ENCODE measurements at places on chromosomes 4 and X. TPM values are rescaled to one million over a fixed set of nuclear protein-coding genes. Genes with fewer than 3 reads are reported as not detected.

DNA sequence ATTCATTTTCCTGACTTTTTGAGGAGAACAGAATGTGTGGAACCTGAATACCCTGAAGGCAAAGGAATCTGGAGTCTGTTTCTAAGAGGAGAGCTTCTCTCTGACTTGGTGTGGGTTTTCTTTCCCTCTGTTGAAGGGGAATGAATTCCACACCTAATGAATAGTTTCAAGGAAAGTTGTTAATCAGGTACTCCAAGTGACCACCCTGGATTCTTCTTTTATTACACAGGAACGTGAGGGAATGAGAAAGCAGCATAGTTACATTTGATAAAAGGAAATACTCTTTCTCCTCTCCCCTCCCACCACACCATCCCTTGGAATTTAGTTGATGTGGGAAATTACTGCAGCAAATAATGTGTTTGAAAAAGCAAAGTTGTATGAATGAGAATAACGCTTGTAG lies 29.7 kb downstream of the SLIT2 start:
- DNase-seq = no peak

- no peak for DNase-seq
Observed at GRCh38 chr4:80140194-80140593, 57.1 kb upstream of the PRDM8 start.

BRS3 gene
- not detected for total RNA-seq

ETNPPL gene
- not detected for total RNA-seq

CDKL2 gene
- total RNA-seq = 2.0 TPM

DNA sequence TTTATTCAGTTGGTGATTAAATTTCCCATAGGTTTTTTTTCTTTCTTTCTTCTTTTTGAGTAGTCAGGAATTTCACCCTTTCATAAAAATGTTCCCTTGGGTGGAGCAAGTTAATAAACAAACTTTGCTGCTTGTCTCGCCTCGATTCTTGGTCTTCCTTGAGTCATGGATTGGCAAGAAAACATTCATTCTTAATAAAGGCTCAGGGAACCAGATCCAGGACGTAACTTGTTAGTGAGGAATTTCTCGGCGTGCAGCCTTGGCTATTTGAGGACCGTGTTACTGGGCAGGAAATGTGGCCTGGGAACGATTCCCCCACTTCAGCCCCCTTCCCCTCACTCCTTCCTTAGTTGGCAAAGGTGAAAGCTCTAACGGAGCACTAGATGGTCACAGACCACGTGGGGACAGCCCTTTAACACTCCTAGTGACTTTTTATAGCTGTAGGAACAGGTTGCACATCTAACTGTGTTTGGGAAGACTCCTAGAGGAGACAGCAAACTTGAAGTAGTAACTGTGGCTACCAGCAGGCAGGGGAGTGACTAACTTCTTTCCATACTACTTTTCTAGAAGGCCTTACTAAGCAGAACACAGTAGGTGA lies 106.8 kb downstream of the UCHL1 start:
- no peak for DNase-seq

TLR6 gene
- total RNA-seq = 2.3 TPM

- no peak for DNase-seq
Observed at GRCh38 chr4:175773566-175773965, 38.5 kb downstream of the GPM6A start.

CLIC2 gene
- total RNA-seq = 9.2 TPM

- peak; percentile 71 for DNase-seq
Observed at GRCh38 chr4:684623-685327, 4.2 kb downstream of the SLC49A3 start.

ADGRL3 gene
- 19.0 TPM for total RNA-seq

- DNase-seq = no peak
Observed at GRCh38 chr4:55395218-55395528, 584 bp upstream of the TMEM165 start.

DNA sequence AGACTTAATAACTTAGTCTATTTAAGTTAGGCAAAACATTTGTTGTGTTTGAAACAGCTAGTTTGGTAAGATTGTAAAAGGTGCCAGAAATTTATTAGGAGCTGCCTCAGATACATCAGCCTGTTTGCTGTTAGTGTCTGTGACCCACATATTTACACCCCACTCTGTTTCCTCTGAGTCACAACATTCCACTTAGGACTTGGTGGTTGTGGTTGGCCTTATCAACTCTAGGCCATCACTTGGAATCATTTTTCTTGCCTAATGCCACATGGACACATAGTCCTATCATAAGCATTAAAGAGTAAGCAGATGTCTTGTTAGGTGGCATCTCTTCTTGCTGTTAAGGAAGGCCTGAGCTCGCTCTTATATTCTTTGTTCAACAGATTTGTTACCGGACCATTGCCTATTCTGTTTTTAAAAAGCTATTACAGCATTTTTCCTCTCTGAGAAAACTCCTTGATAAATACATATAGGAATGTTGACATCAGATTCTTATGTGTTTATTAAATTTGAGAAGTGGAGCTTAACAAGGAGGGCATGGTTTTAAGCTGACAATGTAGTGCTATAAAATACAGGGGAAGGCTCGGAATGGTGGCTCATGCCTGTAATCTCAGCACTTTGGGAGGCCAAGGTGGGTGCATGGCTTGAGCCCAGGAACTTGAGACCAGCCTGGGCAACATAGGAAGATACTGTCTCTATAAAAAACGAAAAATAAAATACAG lies 51.2 kb upstream of the PGRMC2 start:
- no peak for DNase-seq

DNA sequence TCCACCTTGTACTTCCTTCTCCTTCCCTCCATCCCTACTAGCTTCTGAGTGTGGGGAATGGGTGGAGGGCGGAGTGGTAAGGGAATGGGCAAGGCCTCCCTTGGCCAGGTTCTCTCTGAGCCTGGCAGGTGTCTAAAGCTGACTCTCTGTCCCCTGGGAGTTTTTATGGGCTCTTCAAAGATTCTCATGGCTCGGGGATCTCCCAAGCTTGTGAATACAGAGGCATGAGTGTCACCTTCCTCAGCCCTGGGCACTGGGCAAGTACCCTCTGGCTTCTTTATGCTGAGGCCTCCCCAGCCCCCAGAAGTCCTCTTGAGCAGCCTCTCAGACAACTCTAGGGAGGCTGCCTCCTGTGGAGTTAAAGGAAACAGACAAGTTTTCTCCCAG lies 32.5 kb upstream of the DDX3X start:
- DNase-seq = no peak

DNA sequence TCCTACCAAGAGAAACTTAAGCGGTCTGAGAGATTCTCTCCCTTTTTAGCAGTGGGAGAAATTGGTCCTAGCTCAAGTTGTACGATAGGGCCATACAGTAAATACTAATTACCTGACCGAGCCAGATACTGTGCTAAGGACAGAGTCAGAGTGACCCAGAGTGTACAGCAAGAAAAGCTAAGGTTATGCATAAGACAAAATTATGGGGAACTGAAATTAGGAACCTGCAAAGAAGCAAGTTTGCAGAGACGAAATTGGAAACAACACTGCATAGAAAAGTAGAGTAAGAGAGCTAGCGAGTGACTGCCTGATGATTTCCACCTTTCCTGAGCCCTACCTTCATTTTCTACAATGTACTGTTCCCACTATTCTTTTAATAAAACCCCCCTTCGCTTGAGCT lies 278.1 kb downstream of the NKX6-1 start:
- no peak for DNase-seq
